T follicular helper cell (primary cell): ENCODE measurements at places on chromosomes 11 and 22.
A peak's percentile ranks its signal among the peaks of the same experiment; 100 is the strongest.

DNA sequence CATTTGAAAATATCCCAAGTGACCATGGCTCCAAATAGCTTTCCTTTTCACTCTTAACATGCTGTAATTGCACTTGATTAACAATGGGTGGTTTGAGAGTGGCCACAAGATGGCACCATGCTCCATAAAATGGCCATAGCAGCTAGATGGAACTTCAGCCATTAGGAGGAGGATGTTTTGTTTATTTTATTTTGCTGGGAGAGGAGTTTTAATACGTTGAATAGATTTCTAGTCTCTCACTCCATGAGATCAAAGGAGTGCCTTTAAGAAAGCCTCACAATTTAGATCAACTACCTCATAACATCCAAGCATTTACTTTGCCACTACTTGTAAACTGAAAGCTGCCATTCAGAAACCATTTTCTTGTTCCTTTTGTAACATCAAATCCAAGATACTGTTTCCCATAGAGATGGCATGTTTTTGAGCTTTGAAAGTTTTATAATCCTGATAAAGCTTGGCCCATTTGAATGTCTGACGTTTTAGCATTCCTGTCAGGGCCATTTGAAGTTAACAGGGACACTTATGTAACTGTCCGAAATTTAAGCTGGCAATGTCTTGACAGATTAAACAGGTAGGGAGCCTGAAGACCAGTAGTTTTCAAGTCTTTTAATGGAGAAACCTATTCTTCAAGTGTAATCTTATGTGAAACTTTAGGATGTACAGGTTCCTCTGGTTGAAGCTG is 4.7 kb downstream of the FEN1 start:
- DNase-seq = peak; percentile 73

DNA sequence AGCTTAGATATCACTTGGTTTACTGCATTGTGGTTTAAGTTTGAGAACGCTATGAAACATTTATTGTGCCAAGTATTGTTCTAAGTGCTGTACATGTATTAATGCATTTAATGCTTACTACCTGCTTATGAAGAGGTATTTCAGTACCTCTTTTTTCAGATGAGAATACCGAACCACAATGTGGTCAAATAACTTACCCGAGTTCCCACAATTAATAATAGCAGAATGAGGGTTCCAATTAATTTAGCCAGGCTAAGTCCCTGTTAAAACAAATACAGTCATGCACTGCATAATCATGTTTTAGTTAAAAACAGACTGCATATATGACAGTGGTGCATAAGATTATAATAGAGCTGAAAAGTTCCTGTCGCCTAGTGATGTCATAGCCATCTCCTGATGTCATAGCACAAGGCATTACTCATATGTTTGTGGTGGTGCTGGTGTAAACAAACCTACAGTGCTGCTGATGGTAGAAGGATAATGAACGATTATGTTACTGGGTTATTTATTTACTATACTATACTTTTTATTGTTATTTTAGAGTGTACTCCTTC is 4.3 kb downstream of the ZC3H12C start:
- DNase-seq = no peak

DNA sequence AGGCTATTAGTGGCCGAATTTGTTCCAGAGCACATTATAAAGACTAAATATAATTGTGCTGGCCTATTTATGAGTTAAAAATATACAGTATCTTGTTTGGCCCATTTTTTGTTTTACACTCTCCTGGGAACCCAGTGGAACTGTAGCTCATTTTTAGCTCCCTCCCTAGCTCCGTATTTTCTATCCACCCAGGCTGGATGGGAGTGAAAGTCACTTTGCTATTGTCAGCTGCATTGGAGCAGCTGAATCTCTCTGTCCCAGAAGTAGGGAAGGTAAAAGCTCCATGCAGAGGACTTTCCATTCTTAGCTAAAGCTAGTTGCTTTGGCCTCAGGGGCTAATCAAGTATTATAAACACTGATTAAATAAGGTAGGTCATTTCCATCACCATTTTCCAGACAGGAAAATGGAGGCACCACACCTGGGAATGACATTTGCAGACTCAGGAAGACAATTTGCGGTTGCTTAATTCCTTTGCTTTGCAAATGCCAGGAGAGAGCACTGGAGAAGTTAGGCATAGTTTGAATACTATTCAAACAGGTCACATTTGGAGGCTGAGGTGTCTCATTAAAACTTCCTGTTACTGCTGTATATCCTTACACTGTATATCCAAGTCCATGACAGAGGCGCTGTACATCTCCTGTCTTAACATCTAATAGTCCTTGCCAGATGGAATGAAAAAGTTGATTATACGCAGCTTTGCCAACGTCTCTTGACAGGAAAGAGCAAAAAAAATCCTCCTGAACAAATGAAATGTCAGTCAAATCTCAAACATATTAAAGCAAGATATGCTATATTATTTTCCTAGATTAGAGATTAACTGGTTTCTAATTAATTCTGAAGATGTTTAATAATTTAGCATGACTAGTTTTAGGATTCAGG is 338.1 kb upstream of the KIRREL3 start:
- no peak for DNase-seq

GRCh38 chr22:47402876-47403525 is 640.6 kb downstream of the TBC1D22A start:
- DNase-seq = no peak

GRCh38 chr11:44814881-44815592 is 88.3 kb downstream of the TSPAN18 start:
- DNase-seq = no peak

GRCh38 chr11:94629741-94630140 is 62.6 kb downstream of the PIWIL4 start:
- DNase-seq = no peak

GRCh38 chr11:9385327-9385899 is 961 bp downstream of the IPO7 start:
- no peak for DNase-seq

GRCh38 chr11:68061508-68061907 is 22.7 kb downstream of the TCIRG1 start:
- no peak for DNase-seq

DNA sequence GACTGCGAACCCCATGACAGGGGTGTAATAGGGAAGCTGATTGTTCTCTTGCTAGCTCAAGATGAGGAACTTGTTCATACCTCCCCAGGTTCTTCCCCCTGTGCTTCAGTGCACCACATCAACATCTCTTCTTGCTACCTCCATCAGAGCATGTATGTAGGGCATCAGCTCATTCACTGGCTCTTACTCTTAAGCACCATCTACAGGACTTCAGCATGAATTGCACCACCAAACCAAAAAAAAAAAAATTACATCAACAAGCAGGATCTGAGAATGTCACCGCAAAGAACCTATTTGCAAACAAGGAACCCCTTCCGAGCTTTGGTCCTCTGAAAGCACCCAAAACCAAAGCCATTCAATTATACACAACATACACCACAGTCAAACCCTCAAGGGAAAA is 2226.5 kb upstream of the RAG2 start:
- no peak for DNase-seq

DNA sequence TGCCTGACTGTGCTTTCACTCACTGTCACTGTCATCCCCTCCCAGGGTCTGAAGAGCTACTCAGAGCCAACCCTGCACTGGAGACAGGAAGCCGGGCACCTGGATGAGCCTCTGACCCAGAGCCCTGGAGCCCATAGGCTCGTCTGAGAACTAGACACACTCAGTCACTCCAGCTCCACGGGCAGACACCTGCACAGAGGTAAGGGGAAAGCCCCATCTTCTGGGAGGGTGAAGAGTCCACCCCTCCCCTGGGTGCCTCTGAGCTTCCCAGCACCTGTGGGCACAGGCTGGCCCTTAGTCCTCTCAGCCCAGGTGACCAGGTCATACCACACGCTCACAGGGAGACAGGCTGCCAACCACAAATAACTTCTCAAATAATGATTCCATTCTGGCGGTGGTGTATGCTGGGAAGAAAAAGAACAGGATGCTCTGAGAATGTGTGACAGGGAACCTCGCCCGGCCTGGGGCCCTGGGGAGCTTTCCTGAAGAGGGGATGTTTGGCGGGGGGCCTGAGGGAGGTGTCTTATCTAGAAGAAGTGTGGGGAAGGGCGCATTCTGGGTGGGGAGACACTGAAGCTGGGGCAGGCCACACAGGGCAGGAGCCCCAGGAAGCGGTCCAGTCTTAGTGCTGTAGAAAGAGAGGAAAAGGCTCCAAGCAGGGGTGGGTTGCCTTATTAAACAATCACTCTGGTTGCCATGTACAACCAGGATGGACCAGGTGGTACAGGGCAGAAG is 5.3 kb downstream of the CCDC157 start:
- DNase-seq = no peak
